ENCODE measurements at places on chromosomes 16 and 17.

GRCh38 chr16:19559242-19559910, 3.9 kb downstream of the VPS35L start:
- DNase-seq: peak; percentile 9

- DNase-seq: no peak
Observed at GRCh38 chr17:37774504-37774903, 29.6 kb upstream of the HNF1B start.

GRCh38 chr16:24839347-24839972, 6.3 kb upstream of the SLC5A11 start:
- DNase-seq: no peak

DNA sequence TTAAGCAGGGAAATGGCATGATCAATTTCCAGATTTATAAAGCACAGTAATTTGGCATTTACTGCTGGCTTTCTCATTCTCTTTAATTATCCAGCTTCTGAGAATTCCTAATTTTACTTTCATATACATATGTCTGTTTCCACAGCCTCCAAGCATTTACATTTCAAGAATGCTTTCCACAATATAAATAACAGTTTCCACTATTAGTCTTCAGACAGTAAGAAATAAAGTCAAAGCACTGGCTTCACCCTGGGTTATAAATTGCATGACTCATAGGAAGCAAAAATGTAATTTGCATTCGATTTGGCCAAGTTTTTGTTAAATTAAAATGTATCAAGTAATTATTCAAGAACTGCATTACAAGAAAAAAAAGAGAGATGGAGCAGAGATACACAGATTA, 53.5 kb downstream of the MPHOSPH6 start:
- no peak for DNase-seq
